ENCODE measurements at places on chromosomes 7 and 10. TPM values are rescaled to one million over a fixed set of nuclear protein-coding genes. Genes with fewer than 3 reads are reported as not detected.

GRCh38 chr10:74837743-74838142, 11.3 kb downstream of the KAT6B start:
- DNase-seq: no peak

- DNase-seq: no peak
Measured at GRCh38 chr7:2197436-2198155, 35.1 kb downstream of the MAD1L1 start.

GRCh38 chr10:6396652-6397051, 183.4 kb downstream of the PRKCQ start:
- no peak for DNase-seq

Gene PTF1A
- total RNA-seq: not detected

Data from H1 (cell line).